ENCODE measurements at places on chromosomes 6 and 20.

- no peak for DNase-seq
These were observed 6.1 kb upstream of the PKIG start for GRCh38 chr20:44576297-44576696.

GRCh38 chr6:97470322-97470721 is 187.3 kb upstream of the MMS22L start:
- DNase-seq, result no peak

GRCh38 chr6:85240787-85241385 is 209.0 kb upstream of the NT5E start:
- no peak for DNase-seq

- DNase-seq, result no peak
These were observed 111.3 kb downstream of the SASH1 start for GRCh38 chr6:148453906-148454305.

- DNase-seq, result no peak
These were observed 113.9 kb upstream of the TMEM170B start for GRCh38 chr6:11423667-11424066.

DNA sequence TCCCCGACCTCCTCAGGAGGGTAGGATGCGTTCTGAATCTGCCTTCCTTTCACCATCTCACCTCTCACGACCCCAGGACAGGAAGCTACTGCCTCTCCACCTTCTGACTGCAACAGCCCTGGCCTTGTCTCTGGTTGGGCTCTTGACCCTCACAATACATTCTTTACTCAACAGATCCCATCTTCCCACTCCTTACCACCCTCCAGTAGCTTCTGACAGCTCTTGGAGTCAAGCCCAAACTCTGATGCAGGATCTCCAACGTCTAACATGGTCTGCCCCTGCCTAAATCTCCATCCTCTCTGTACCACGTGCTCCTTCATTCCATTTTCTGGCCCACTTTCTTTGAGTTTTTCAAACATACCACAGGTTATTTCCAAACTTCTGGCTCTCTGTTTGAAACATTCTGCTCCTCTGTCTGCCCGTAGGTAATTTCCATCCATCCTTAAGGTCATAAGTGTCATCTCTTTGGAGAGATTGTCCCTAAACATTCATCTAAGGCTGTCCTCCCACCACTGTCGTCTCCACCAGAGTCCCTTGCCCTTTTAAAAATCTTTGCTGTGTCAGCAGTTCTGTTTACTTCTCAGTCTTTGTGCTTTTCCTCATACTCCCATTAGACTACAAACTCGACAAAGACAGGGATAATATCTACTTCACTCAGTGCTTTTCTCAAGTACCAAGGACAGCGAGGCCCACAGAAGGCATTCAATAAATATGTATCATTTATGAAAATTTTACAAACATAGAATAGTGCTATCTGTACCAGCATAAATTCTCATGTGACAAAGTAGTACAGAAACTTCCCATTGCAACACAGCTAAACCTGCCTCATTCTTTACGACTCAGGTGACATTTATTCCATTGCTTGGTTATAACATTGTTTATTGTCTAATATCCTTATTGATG is 73.6 kb downstream of the BCAS1 start:
- DNase-seq, result no peak

- DNase-seq, result no peak
These were observed 51.3 kb upstream of the REV3L start for GRCh38 chr6:111534231-111534751.

DNA sequence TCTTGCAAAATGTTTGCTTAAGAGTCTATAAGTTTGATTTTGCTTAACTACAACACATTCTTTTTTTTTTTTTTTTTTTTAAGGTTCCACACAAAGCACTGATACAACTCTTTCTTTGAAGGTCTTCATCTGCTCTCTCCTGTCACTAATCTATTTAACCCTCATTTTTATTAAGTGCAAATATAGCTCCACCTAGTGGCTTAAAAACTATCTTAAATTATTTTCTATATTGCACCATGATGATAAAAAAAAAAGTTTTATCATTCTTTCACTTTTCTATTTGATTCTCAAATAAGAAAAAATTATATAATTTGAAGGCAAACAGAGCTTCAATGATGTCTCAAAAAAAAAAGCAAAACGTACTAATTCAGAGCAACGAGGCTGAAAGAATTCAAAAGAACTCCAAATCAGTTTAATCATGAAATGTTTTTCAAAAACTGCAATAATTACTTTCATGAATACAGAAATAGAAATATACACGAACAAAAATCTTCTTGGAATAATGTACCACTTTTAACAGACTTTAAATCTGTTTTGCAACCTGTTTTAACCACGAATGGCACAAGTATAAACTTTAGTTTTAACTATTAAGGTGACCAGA is 12.8 kb downstream of the ESF1 start:
- no peak for DNase-seq

- DNase-seq, result no peak
These were observed 6.3 kb downstream of the CCR6 start for GRCh38 chr6:167129159-167129558.

- no peak for DNase-seq
These were observed 1.4 kb upstream of the LAMA5 start for GRCh38 chr20:62368392-62368975.

- no peak for DNase-seq
These were observed 10.9 kb downstream of the ZSCAN9 start for GRCh38 chr6:28235912-28236452.

DNA sequence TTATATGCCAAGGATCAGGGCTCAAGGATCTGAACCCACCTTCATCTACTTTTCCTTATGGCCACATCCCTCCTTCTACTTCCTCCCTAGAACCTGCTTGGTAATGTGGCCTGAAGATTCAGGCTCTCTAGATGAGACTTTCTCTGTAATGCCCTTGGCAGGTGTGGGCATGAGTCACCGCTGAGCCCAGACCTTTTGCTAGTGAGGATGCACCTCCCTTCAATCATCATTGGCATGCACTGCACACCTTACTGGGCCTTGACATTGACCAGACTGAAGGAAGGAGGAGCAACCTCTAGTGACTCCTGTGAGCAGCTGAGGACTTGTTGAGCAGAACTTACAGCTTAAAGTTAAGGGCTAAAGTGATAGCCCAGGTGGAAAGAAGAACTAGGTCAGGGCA is 405.3 kb downstream of the MAFB start:
- DNase-seq, result no peak

GRCh38 chr6:137120748-137121147 is 52.7 kb downstream of the IL22RA2 start:
- DNase-seq, result no peak

- DNase-seq, result no peak
These were observed 403.8 kb upstream of the SOX4 start for GRCh38 chr6:21189759-21190158.

All from stimulated activated CD8-positive, alpha-beta memory T cell treated with anti-CD3 and anti-CD28 coated beads, Interleukin-4, amount 100 ng/mL, for 24 hours (primary cell).